Tibial nerve (tissue), 4 donors: ENCODE measurements at places on chromosomes 2 and 18.

GRCh38 chr2:58032764-58033080 lies 13.9 kb upstream of the VRK2 start:
- no peak for DNase-seq

DNA sequence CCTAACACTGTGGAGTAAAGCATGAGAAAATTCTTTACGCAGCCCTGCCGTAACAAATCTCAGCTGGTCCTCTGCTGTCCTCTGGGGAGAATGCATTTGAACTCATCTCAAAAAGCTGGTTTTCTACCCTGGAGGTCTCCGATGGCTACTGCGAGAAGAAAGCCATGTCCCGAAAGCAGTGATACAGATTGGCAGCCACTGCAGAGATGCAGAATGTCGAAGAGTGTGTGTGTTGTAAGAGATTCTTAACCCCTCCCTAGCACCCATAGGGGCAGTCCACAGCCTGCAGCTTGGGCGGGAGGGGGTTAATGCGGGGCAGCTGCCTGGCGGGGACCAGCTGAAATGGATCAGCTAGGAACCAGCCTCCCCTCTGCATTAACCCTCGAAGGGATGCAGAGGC lies 235.9 kb downstream of the ZNF516 start:
- no peak for DNase-seq

- DNase-seq, result no peak
Observed at GRCh38 chr2:18800240-18800971, 211.0 kb upstream of the NT5C1B start.

DNA sequence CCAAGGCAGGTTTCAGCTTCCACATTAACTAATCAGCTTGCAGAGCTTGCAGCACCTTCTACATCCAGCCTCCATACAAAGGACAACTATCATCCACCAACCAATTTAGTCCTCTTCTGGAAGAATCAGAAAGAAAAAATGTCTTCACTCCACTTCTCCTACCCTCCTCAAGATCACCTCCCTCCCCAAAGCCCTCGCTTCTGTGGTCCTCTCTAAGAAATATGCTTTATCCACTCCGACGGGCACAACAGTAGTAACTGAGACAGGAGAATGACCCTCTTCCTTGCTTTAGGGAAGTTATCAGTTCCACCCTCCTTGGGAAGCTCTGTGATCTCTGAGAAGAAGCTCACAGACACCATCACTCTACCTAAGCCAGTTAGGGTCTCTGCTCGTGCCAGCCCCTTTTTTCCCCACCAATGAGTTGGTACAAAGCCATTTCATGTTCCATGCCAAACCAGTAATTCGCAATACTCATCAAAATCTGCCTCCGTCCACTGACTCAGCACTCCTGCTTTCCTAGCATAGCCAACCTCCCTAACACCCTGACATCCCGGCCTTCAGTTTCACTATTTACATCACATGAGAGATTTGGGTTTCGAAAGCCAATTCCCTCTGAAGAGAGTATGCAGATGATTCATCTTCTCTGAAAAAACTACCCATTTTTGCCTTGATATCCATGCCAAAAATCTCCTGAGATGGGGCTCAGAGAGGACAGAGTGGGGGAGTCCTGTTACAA lies 114.1 kb upstream of the PKDCC start:
- no peak for DNase-seq

DNA sequence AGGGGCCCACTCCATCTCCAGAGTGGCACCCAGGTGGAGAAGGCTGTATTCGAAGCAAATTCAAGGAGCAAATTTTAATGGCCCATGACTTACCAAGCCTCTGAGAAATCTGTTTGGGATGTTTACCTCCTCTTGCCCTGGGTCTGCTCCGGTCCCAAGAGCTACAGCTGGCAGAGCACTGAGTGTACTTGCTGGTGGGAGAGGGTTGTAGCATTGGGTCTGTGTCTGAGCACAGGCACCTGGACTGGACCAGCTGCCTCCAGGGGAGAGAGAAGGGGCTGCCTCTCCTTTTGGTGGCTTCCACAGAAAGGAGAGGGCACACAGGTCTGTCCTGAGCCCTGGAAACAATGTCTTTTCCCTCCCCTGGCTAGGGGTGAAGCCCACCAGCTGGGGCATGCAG lies 9.8 kb downstream of the EN1 start:
- no peak for DNase-seq

DNA sequence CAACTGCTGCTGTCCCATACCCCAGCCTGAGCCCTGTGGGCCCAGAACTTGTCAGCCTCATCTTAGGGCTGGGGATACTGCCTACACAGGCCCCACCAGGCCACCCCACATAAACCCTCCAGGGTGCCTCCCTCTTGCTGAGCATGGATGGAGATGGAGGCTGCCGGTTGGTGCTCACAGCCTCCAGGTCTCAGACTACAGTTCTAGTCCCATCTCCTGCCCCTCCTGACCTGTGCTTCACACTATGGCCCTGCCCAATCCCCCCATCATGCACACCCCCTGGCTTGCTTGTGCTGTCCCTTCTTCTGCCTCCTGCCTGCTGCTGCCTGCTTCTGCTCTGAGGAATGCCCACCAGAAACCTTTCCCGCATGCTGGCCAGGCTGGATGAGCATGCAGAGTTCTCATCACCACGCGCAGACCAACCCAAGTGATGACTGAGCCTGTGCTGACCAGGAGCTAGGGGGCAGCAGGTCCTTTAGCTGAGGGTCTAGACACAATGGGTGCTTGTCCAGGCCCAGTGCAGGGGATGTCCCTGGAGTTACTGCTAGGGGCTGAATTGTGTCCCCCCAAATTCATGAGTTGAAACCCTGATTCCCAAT lies 138.4 kb upstream of the HS6ST1 start:
- DNase-seq, result no peak

DNA sequence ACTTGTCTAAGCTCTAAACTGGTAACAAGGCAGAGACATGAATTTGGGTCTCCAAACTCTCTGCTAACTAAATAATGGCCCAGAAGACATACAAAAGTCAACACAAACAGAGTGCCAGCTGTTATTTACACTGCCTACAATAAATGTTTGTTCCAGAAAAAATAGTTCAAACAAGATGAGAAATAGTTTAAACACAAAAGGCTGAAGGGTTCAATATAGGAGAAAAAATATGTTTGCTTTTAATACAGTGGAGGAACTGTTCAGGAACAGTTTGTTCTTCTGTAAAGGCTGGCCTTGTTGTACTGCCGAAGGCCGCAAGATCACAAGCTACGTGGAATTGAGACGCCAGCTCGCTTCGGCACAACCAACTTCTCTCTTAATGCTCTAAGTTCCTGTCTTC lies 74.6 kb downstream of the AFF3 start:
- no peak for DNase-seq

DNA sequence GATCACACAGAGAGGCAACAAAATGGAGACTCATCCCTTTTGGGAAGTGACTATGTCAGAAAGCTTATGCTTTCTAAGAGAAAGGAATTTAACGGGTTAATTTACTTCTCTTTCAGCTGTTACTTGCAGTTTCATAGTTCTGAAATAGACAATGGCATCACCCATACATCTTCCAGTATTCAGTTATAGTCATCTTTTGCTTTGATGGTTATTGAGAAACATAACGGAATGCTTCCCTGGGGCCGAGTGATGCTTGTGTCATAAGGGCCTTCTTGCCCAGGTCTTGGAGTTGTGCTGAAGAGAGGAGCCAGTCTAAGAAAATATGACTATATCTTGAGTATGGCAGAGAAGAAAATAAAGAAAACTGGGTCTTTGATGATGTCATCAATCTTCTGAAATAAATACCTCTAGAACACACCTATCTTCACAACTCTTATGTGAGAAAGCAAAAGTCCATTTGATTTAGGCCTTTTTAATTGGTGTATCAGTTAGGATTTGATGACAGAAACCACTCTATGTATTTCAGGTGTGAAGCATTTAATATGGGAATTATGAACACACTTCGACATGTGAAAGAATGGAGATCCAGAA lies 328.2 kb downstream of the LRRTM4 start:
- DNase-seq, result no peak

GRCh38 chr2:228646061-228646460 lies 464.6 kb upstream of the SPHKAP start:
- no peak for DNase-seq
